ENCODE measurements at places on chromosomes 6 and 20.

DNA sequence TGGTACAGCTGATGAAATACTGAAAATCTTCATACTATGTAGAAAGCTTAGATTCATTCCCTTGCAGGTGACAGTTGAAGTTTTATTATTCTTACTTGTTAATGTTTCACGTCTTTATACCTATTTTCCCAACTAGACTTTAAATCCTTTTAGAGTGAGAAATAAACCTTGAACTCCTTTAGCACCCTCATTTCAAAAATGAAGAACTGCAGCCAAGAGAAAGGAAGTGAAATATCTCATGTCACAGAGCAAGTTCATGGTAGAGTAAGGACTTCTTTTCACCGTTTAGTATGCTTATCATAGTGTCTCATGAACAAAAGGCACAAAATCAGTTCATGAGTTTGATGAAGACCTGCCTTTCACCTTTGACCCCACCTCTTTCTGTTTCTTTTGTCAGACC lies 38.5 kb downstream of the ORC3 start:
- no peak for DNase-seq

- DNase-seq, result no peak
Measured at GRCh38 chr6:167805349-167806060, 21.2 kb upstream of the AFDN start.

DNA sequence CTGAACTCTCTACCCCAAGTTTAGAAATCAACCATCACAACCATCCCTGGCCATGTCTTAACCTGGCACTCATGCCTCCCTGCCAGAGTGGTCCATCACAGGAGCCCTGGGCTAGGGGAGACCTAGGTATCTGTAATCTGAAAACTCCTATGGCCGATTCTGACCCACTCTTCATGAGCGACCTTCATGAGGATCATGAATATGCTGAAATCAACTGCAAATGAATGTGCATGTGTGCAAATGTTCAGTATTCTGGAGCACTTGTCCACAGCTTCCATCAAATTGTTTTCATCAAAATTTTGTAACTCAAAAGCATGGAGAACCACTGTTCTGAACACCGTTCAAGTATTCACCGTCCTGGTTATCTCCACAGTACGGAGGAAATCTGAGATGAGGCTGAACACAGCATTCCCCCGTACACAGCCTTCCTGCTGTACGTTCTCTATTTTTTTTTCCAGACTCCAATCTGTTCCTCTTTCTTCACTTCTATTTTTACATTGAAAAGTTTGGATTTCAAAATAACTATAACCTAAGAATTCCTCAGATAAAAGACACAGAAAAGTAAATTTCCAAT lies 17.7 kb downstream of the METTL24 start:
- DNase-seq, result no peak

GRCh38 chr6:23096876-23097275 lies 527.5 kb downstream of the HDGFL1 start:
- DNase-seq, result no peak

DNA sequence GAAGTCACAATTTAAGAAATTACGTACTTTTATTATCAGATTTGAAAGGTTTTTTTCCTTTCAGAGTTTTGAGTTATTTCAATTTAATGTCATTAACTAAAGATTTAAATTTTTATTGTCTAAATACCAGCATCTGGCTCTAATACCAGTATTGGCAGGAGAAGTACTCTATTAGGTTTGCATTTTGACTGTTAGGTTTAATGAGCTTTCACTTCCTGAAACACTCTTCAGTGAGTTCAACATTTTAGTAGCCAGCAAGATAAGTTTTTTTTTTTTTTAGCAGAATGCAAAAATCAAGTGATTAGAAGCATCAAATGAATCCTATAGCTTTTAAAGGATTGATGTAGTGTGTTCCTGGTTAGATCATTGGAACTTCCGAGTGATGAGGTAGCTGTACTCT lies 34.0 kb upstream of the SCGN start:
- DNase-seq, result no peak

GRCh38 chr6:149696901-149697300 lies 21.0 kb downstream of the LATS1 start:
- no peak for DNase-seq

DNA sequence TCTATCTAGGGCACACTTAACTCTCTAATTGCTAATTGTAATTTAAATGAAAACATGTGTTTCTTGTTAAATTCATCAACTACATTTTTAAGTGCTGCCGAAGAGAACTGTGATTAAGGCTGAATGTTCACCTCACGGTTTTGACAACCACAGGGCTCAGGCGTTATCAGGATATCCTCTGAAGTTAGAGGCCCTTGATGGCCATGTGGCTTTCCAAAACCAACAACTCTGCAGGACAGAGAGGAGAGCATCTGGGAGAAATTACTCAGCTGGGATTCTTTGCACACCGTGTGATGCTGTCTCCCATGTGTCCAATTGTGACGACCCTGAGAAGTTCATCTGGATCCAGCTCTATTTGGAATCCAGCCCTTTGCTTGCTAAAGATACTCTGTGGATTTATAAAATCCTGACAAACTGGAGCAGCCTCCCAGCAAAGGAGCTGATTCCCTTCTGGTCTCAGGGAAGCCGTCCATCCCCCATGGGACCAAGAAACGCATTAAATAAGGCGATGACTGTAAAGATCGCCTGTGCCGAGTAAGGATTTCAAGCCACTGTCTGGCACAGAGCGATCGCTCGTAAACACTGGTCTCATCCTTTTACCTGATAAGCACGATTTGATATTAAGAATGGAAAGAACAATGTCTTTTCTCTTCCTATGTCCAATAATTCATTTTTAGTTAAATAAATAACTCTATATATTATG lies 401.1 kb downstream of the CD83 start:
- no peak for DNase-seq

- DNase-seq, result no peak
Measured at GRCh38 chr6:56168596-56168995, 78.8 kb downstream of the COL21A1 start.

GRCh38 chr20:45229264-45230056 lies 8.3 kb downstream of the SEMG2 start:
- no peak for DNase-seq

DNA sequence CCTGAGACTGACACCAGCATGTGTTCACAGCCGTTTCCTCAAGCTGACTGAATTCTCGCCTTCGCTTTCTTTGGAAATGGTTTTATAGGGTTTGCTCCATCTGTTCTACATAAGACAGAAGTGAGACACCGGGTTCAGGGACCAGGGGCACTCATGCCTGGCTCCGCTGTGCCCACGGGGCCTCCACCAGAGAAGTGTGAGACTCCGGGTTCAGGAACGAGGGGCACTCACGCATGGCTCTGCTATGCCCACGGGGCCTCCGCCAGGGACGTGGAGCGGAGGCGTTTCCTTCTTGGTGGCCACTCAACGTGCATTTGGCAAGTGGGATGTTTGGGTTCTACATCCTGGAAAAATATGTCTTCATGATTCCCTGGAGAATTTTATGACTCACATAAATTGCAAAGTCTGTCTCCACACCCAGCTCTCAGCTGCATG lies 106.6 kb downstream of the RNASET2 start:
- DNase-seq, result peak; percentile 34

DNA sequence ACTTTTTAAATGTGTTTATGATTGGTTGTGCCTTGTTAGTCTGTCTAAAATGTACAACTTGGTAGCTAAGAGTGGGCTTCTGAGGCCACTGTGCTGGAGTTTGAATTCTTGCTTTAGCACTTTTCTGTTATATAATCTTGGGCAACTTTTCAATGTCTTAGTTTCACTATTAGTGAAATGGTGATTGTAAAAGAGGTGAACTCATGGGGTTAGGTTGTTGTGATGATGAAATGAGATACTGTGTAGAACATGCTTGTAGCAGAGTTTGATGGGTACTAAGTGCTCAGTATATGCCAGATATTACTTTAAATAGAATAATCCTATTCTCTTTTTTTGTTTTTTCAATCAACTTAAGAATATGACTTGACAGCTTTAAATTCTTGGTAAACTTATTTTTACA lies 624.7 kb downstream of the CD109 start:
- no peak for DNase-seq

- no peak for DNase-seq
Measured at GRCh38 chr6:154969796-154970195, 25.3 kb upstream of the TIAM2 start.

GRCh38 chr20:61849376-61849775 lies 216.3 kb downstream of the TAF4 start:
- no peak for DNase-seq

GRCh38 chr6:34771727-34772126 lies 14.4 kb downstream of the SNRPC start:
- no peak for DNase-seq

DNA sequence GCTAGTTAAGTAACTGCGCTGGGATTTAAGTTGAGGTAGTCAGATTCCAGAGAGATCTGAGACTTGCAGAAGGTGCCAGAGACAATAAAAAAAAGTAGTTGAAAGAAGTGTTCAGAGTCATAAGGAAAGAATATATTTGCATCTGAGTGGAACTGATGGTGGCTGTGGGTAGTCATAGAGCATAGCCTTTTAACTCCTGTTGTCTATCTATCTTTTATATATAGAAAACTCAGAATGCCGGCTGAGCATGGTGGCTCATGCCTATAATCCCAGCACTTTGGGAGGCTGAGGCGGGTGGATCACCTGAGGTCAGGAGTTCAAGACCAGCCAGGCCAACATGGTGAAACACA lies 62.0 kb downstream of the CARMIL1 start:
- DNase-seq, result no peak

DNA sequence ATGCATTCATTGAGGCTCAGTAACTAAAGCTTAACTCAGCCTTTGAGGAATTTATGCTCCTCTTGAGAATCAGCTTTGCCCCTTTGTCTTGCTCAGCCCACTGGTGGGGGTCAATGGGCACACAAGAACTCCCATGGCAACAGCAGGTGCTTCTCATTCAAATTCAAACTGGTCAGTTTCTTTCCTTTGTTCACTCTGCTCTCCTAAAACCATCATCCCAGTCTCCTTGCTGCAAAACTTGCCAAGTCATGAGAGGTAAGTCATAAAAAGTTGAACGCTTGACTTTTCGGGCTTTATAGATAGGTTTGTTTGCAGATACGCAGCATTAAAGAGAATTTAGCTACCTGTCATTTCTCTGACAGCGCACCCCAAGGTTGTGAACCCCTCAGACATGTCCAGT lies 146.8 kb downstream of the TFAP2A start:
- no peak for DNase-seq

DNA sequence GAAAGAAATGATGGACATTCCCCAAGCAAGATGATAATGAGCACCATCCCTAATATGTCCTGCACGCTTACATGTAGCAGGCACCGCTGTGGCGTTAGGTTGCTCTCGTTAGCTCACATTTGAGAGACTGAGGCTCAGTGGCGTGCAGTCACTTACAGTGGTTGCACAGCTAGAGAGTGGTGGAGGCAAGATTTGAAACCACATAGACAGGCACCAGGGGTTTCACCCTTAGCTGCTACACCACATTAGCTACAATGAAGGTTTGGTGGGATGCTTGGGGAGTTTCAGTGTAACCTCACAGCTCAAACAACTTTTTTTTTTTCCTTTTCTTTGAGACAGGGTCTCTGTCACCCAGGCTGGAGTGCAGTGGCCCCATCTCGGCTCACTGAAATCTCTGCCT lies 3.7 kb downstream of the COX4I2 start:
- DNase-seq, result no peak

DNA sequence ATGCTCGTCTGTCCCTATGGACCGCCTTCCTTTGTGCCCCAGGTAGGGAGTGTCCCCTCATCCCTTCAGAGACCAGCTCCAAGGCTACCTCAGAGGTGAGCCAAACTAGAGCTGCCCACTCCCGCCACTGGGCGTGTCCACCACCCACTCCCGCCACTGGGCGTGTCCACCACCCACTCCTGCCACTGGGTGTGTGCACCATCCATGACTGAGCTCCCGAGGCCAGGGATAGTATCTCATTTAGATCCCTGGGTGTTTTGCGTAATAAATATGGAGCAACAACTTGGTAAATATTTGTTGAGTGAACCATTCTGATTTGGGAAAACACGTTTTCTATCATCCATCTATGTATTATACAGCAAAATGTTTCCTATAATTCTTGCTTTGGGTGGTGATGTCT lies 68.8 kb downstream of the ZBTB2 start:
- DNase-seq, result no peak

DNA sequence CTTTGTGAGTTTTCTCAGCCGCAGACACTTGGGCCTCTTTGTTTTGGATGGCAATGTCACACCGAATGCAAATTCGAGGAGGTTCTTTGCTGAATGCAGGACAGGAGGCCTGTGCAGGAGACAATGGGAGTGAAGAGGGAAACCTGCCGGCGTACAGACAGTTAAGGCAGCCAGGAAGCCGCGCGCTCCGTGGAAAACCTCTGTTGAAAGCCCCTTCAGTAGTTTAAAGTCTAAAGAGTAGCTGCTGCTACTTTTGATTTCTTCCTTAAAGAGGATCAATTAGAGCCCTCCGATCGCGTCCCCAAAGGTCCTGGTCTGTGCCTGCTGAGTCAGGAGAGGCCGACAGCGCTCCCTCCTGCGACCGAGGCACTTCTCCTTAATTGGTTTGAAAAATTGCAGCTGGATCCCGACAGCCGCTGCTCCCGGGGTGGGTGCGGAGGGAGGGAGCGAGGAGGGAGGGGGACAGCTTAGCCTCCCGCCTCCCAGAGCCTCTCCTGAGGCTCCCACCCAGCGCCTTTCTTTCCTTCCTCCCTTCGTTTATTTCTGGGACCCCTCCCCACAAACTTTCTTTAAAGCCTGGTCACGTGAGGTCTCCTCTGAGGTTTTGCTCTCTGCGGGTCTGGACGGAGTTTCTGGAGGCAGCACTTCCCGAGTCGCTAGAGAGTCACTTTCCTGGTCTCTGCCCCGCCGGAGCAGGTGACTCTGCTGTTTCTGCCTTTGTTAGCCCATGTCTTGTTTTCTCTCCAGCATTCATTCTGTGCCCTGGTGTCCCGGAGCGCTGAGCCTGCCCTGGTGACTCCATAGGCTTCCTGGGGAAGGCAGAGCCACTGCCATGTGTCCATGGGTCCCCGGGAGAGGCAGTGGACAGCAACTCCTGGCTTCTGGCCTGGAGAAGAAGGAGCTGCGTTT lies 22.3 kb upstream of the RPP40 start:
- no peak for DNase-seq

DNA sequence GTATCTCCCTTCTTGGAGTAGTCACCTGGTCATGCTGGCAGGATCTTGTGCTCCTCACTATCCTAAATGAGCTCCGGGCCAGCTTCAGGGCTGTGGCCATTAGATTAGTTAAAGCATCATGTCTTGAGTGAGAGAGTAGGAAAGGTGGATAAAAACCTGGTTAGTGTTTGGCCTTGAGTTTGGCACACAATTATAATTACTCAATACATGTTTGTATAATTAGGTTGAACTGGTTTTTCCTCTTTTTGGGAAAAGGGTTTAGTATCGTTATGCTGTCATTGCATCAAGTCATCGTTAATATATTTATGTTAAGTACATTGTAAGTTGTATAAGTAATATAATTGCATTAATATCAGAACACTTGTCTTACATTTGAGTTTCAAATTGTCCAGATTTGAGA lies 126.3 kb downstream of the CDKAL1 start:
- DNase-seq, result no peak

Measured in head of caudate nucleus (tissue), 42 donors.